NCI-H1417 treated with DMSO at 0.1 percent for 48 hours (cell line): ENCODE measurements at places on chromosomes 2 and 18.

DNA sequence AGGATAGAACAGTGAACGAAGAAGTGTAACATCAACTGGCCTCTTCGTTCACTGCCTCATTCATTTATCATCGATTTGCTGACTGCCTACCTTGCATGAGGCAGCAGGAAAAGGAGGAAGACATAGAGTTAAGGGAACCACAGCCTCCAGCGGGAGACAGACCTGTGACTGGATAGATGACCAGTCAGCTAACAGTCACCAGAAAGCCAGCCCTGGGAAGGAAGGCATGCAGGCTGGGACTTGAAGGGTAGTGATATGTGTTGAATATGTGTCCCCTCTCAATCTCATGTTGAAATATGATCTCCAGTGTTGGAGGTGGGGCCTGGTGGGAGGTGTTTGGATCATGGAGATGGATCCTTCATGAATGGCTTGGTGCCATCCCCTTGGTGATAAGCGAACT lies 58.3 kb downstream of the CTIF start:
- no peak for DNase-seq

GRCh38 chr2:172233987-172234715 lies 131.5 kb upstream of the DLX2 start:
- DNase-seq, result no peak

DNA sequence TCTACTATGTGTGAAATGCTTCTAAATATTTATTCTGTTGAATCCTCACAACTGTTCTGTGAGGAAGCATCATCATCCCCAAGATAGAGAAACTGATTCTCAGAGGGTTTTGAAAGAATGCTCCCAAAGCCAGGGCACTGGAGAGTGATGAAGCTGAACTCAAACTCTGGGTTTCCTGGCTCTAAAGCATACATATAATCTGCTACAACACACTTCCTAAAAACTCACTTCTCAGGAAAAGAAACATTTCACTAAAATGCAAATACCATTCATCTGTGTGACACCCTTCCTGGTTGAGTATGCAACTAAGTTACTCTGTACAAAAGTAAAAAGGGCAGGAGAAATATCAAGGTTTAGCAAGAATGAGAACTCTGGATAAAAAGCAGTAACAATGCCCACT lies 58.6 kb downstream of the GRB14 start:
- DNase-seq, result no peak

DNA sequence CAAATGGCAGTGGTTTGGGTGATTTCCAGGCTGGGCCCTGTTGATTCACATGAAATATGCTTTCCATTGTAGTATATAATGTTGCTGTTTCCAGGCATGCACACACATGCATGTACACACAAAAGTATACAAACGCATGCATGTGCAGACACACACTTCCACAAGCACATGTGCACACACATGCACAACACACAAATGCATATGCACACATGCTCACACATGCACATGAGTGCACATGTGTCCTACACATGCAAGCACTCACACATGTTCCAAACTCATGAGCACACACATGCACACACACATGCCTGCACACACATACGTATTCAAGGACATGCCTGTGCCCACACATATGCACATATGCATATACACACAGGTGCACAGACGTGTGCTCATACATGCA lies 30.6 kb downstream of the SNTG2 start:
- no peak for DNase-seq

- DNase-seq, result no peak
Observed at GRCh38 chr18:23921716-23922285, 92.8 kb upstream of the TTC39C start.

- DNase-seq, result no peak
Observed at GRCh38 chr2:217523286-217523685, 479.5 kb downstream of the TNS1 start.

- DNase-seq, result no peak
Observed at GRCh38 chr2:42770288-42771131, 6.6 kb upstream of the OXER1 start.

- no peak for DNase-seq
Observed at GRCh38 chr2:161233858-161234431, 73.7 kb downstream of the TANK start.

- no peak for DNase-seq
Observed at GRCh38 chr2:183186296-183186695, 62.1 kb downstream of the NUP35 start.

DNA sequence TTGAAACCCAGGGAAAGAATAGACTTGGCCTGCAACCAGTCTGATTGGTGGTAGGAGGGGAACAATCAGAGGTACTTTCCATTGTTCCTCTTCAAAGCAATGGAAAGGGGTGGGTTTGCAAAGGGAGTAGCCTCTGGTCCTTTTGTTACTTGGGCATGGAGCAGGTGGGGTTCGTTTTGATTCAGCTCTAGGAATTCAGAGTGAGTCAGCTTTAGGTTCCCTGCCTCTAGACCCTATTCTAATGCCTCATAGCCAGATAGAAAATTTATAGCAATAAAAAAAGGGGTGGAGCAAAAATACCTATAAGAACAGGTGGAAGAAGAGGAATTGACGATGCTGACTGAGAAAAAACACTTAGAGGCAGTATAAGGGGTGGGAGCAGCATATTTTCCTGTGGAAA lies 636.4 kb downstream of the PLCL1 start:
- DNase-seq, result no peak
